ENCODE measurements at places on chromosomes 6 and 20.

DNA sequence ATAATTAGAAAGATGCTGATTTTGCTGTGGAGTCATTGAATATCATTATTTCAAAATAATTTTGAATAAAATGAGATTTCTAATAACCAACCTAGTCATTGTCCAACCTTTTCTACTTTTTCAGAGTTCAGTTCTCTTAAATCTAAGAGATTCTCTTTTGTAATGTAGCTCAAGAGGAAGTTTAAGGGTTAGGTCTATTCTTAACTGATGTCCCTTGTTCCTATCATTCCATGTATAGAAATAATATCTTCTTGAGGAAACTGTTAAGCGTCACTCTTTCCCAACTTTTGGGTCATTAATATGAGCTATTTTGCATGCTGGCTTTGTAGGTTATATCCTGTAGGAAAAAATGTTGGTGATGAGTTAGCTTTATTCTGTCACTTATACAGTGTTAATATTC lies 27.0 kb downstream of the RNF144B start:
- no peak for DNase-seq

GRCh38 chr20:51985013-51985415 lies 182.7 kb upstream of the SALL4 start:
- no peak for DNase-seq

GRCh38 chr6:31070711-31071197 lies 41.6 kb downstream of the C6orf15 start:
- DNase-seq, result peak; percentile 36

GRCh38 chr20:62918147-62918546 lies 8.2 kb downstream of the DIDO1 start:
- DNase-seq, result no peak

GRCh38 chr6:136127873-136128272 lies 122.2 kb downstream of the MTFR2 start:
- no peak for DNase-seq

DNA sequence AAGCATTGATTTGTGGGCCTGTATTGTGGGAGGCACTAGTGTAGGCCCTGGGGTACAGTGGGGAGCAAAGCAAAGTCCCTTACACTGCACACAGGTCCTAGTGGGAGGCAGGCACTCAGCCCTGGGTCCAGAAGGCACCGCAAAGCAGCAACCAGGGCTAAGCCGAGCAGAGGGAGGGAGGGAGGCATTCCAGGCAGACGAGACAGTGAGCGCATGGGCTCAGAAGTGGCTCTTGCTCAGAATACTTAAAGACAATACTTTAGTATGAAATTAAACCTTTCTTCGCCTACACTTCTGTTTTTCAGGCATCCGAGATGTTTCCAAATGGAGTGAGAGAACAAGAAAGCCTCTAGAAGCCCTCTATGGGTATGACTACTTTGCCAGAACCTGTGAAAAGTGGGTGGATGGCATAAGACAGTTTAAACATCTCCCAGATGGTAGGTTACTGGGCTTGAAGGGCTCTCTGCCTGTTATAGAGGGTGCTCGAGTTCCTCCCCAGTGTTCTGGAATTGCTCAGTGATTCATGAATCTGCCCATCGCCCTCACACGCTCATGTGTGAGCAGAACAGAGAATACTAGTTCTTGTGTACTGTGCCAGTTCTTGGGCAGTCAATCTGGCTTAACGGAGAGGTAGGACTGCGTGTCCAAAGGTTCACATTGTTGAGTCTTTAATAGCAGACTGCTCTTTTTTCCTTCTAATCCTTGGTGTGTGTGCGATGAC lies 18.7 kb downstream of the BPHL start:
- no peak for DNase-seq

GRCh38 chr20:43827940-43828562 lies 86.6 kb upstream of the TOX2 start:
- DNase-seq, result no peak

GRCh38 chr6:33418690-33419291 lies 884 bp upstream of the CUTA start:
- DNase-seq, result no peak

DNA sequence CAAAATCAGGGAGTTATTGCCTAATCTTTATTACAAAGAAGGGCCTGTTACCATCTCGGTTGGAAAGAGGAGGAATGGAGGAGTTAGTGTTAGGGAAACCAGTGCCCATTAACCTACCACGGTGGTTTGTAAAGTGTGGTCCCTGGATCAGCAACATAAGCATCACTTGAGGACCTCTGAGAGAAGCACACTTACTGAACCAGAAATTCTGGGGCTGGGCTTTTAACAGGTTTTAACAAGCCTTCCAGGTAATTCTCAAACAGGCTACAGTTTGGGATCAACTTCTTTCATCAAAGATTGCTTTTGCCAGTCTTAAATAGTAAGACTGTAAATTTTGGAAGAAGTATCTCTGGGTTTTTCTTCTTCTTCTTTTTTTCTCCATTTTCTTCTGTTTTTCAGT lies 329.5 kb upstream of the JAG1 start:
- no peak for DNase-seq

- no peak for DNase-seq
These were observed 7.8 kb upstream of the KHDC1L start for GRCh38 chr6:73233048-73233447.

- DNase-seq, result no peak
These were observed 21.5 kb downstream of the COL9A3 start for GRCh38 chr20:62838128-62838891.

GRCh38 chr6:58198301-58198700 lies 880.9 kb downstream of the PRIM2 start:
- no peak for DNase-seq

GRCh38 chr6:144013486-144013909 lies 5.4 kb upstream of the PLAGL1 start:
- DNase-seq, result peak; percentile 86

- DNase-seq, result peak; percentile 16
These were observed 78.4 kb upstream of the TBC1D7 start for GRCh38 chr6:13406781-13407180.

GRCh38 chr6:55568808-55569439 lies 10.1 kb downstream of the HMGCLL1 start:
- no peak for DNase-seq

DNA sequence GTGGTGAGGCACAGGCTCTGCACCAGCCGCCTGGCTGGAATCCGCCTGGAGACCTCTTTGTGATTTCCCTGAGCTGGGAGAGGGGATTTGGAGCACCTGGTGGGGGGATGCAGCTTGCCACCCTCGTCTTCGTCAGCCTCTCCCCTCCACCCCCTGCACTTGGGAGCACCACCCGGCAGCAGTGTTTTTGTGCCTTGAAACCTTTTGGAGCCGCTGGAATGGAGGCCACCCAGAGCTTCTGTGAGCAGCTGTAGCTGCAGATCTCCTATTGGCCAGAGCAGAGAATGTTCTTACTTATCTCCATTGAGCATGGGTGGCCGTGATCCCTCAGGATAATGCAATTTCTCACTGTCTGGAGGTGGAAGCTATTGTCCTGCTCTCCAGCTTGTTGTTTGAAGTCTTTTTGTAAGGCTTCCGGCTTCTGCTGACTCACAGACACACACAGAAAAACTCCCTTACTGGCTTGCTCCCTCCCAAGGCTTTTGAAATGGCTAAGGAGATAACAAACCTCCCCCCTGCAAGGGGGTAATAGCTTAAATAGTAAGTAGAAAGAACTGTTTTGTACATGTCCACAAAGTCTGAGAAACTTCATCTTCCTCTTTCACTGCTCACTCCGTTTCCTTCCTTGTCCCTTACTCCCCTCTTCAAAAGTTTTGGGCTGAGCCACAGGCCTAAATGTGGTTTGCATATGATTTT lies 271.2 kb downstream of the PRL start:
- DNase-seq, result peak; percentile 98

GRCh38 chr6:110828396-110828795 lies 13.1 kb upstream of the CDK19 start:
- no peak for DNase-seq

DNA sequence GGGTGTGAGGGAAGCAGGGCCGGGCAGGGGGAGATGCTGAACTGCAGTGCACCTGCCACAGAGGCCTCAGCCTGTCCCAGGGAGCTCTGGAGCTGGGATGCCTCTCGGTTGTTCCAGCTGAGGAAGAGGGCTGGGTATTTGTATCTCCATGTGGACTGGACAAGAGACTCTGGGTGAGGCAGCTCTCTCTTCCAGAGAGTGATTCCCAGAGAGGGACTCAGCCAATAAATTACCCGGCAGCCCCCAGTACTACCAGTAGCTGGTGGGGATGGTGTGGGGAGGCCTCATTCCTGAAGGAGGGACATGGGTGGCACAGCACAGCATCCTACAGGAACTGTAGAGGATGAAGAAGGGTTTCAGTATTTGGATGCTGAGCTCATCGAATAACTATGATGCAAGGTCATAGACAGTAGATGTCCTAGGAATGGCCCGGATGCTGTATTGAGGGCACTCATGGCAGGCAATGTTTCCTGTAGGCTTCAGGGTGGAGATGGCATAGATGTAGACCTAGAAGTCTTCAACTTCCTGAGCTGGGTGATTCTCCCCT lies 1.4 kb downstream of the FGD2 start:
- DNase-seq, result peak; percentile 52

- DNase-seq, result no peak
These were observed 7.5 kb downstream of the DEF6 start for GRCh38 chr6:35305117-35305516.

DNA sequence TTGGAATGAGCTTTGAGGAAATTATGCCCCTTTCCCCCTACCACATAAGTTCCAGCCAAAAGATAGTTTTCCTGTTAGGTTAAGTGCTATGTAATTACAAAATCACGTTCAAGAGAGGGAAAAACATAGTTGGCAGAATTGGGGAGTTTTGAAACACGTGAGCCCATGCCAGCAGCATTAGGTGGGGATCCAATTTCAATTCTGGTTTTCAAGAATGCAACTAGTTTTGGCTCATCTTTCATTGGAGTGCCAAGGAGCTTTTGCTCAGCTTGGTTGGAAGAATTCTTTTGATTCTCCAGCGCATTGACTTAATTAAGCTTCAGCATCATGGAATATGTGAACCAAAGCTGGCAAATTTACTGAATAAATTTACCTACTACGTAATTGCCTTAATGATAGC lies 95.9 kb downstream of the SAMD5 start:
- DNase-seq, result no peak

GRCh38 chr6:91705646-91706045 lies 1118.8 kb upstream of the MAP3K7 start:
- no peak for DNase-seq

DNA sequence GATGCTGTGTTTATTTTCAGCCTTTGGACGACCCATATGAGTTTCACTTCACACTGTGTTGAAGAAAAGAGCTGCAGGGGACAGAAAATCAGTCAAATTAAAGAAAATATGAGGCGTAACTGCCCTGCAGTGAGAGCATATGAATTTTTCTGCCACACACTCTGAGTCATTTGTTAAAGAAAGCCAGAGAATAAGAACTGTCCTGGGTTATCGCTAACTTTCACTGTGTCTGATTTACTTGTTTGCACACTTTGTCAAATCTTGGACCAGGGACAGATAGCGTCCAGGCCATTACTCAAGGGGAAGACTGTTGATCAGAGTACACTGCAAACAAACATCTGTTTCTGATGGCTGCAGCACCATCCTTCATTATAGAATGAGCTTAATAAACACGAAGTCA lies 126.8 kb upstream of the AGPAT4 start:
- no peak for DNase-seq

DNA sequence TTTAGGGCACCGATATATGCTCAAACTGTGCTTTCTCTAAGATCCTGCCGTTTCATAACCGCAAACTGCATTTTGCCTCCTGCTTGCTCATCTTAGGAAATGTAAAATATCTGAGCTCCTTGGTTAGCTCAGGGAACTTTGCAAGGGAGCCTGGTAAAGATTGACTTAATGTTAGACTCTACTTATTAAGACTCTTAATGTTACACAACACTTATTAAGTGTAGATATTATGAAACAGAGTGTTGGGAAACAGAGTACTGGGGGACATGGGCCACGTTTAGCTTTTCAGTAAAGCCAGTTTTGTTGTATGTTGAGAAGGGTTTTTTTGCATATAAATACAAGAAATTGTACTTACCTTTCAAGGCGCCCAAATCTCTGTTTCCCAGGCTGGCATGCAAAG lies 1.9 kb downstream of the LTV1 start:
- no peak for DNase-seq

- no peak for DNase-seq
These were observed 27.0 kb upstream of the APMAP start for GRCh38 chr20:25019381-25020155.

GRCh38 chr6:152273638-152274037 lies 363.5 kb downstream of the SYNE1 start:
- no peak for DNase-seq

- DNase-seq, result peak; percentile 4
These were observed 2.1 kb upstream of the GATA5 start for GRCh38 chr20:62477669-62478455.

GRCh38 chr6:3423439-3424184 lies 33.2 kb downstream of the SLC22A23 start:
- no peak for DNase-seq

- DNase-seq, result no peak
These were observed 221.7 kb downstream of the UNC5CL start for GRCh38 chr6:40817369-40817768.

- DNase-seq, result no peak
These were observed 170.7 kb upstream of the SLC24A3 start for GRCh38 chr20:19041787-19042186.

GRCh38 chr6:16619777-16620176 lies 141.5 kb downstream of the ATXN1 start:
- no peak for DNase-seq

- no peak for DNase-seq
These were observed 47.0 kb downstream of the PLAGL1 start for GRCh38 chr6:143961066-143961465.

DNA sequence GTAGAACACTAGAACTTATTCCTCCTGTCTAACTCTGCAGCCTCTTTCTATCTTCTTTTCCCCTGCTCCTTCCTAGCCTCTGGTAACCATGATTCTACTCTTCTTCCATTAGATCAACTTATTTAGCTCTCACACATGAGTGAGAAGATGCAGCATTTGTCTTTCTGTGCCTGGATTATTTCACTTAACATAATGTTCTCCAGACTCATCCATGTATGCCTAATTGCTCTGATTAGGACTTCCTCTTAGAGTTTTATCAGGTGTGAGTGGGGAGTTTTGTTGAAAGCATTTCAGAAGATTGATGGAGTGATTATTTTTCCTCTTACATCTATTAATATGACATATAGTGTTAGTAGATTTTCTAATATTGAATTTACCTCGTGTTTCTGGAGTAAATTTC lies 140.4 kb downstream of the CDKAL1 start:
- no peak for DNase-seq

- no peak for DNase-seq
These were observed 45.7 kb downstream of the SOBP start for GRCh38 chr6:107535626-107536025.

- peak; percentile 87 for DNase-seq
These were observed 40.3 kb upstream of the OGFRL1 start for GRCh38 chr6:71248306-71248765.

GRCh38 chr20:51562332-51563173 lies 20.0 kb upstream of the NFATC2 start:
- peak; percentile 14 for DNase-seq

- DNase-seq, result no peak
These were observed 60.9 kb downstream of the FYN start for GRCh38 chr6:111812060-111813038.

GRCh38 chr6:5995949-5996713 lies 10.6 kb downstream of the NRN1 start:
- DNase-seq, result peak; percentile 57

- no peak for DNase-seq
These were observed 63.7 kb upstream of the NKX2-2 start for GRCh38 chr20:21577551-21577950.

All from Kasumi-1 (cell line).